Body of pancreas (tissue), 4 donors: ENCODE measurements at places on chromosomes 11 and 22. TPM values are rescaled to one million over a fixed set of nuclear protein-coding genes. Genes with fewer than 3 reads are reported as not detected.

GRCh38 chr22:47059701-47060161, 297.3 kb downstream of the TBC1D22A start:
- no peaks in the 10 kb centered on the region for H3K36me3 ChIP-seq
- no peak overlapping the region for H3K27ac ChIP-seq
- no peak for DNase-seq
- H3K27me3 ChIP-seq: no peaks in the 10 kb centered on the region
- no peak overlapping the region for H3K4me3 ChIP-seq

- no peaks in the 10 kb centered on the region for H3K4me1 ChIP-seq
- H3K36me3 ChIP-seq: no peaks in the 10 kb centered on the region
- H3K4me3 ChIP-seq: no peak overlapping the region
- H3K27ac ChIP-seq: no peak overlapping the region
- H3K27me3 ChIP-seq: no peaks in the 10 kb centered on the region
These were observed 744.6 kb downstream of the FAM181B start for GRCh38 chr11:81989093-81989492.

DNA sequence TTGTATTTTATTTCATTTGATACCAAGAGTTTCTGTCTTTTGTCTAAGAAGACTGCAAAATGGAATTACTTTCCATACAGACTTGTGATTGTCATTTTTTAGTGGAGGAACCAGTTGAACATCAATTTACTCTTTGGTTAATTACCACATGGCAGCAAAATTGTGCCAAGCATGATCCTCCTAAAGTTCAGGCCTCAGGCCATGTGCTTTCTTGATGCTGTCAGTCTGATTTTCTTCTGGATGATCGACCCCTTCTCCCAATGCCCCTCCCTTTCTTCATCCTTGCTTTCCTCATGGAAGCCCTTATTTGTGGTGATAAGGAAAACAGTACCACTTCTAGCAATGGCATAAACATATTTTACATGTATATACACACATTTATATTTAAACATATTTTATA, 76.2 kb downstream of the SVIP start:
- no peak overlapping the region for H3K4me3 ChIP-seq
- H3K27me3 ChIP-seq: no peaks in the 10 kb centered on the region
- no peak for DNase-seq
- no peak overlapping the region for H3K27ac ChIP-seq
- H3K4me1 ChIP-seq: no peaks in the 10 kb centered on the region

The POLDIP3 gene
- total RNA-seq: 23.1 TPM

The TMEM191C gene
- total RNA-seq: 0.33 TPM

The KRTAP5-10 gene
- not detected for total RNA-seq

The KCNE3 gene
- total RNA-seq: 10.9 TPM

The MFRP gene
- total RNA-seq: not detected

The PGM2L1 gene
- 5.2 TPM for total RNA-seq

GRCh38 chr22:20390394-20390907, 3.5 kb upstream of the ZNF74 start:
- H3K27ac ChIP-seq: no peak overlapping the region
- H3K36me3 ChIP-seq: no peaks in the 10 kb centered on the region
- peaks cover 13% of the 10 kb centered on the region for H3K4me1 ChIP-seq
- no peak for DNase-seq
- H3K27me3 ChIP-seq: no peaks in the 10 kb centered on the region
- no peak overlapping the region for H3K4me3 ChIP-seq

- no peak overlapping the region for H3K4me3 ChIP-seq
- H3K27me3 ChIP-seq: no peaks in the 10 kb centered on the region
- no peak overlapping the region for H3K27ac ChIP-seq
- H3K4me1 ChIP-seq: no peaks in the 10 kb centered on the region
- no peaks in the 10 kb centered on the region for H3K36me3 ChIP-seq
- no peak for DNase-seq
These were observed 34.5 kb upstream of the SEZ6L start for GRCh38 chr22:26134654-26135330.

The UBQLN3 gene
- 1.3 TPM for total RNA-seq
